ENCODE measurements at places on chromosomes 12 and 14. TPM values are rescaled to one million over a fixed set of nuclear protein-coding genes. Genes with fewer than 3 reads are reported as not detected.

Gene PPFIA2
- total RNA-seq: 1.2 TPM

- peaks cover 25% of the 10 kb centered on the region for H3K36me3 ChIP-seq
- no peaks in the 10 kb centered on the region for H3K27me3 ChIP-seq
- H3K4me1 ChIP-seq: peaks cover 14% of the 10 kb centered on the region
Measured at GRCh38 chr12:121778567-121779421, 14.7 kb downstream of the RHOF start.

Gene TAS2R8
- total RNA-seq: not detected

GRCh38 chr12:105912882-105913678 lies 225.7 kb downstream of the NUAK1 start:
- no peaks in the 10 kb centered on the region for H3K27me3 ChIP-seq
- no peaks in the 10 kb centered on the region for H3K4me1 ChIP-seq
- H3K27ac ChIP-seq: no peak overlapping the region
- no peak for DNase-seq
- H3K36me3 ChIP-seq: no peaks in the 10 kb centered on the region

- no peaks in the 10 kb centered on the region for H3K4me1 ChIP-seq
- H3K27me3 ChIP-seq: no peaks in the 10 kb centered on the region
- no peak overlapping the region for H3K4me3 ChIP-seq
- no peaks in the 10 kb centered on the region for H3K36me3 ChIP-seq
- no peak for DNase-seq
Measured at GRCh38 chr14:98966475-98967162, 305.4 kb downstream of the BCL11B start.

DNA sequence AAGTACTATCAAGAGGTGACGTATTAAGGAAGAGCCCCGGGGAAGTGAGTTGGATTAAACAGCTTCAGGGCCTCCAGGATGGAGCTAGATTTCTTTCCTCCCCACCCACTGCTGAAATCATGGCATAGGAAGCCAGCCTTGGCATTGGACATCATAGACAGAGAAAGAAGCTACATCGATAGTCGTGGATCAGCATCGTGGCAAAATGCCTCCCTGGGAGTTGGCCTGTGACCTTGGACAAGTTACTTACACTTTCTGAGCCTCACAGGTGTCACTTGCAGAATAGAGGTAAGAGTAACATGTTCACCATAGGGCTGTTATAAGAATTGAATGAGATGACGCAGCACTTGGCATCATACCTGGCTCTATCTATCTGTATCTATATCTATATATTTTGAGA lies 5.9 kb downstream of the ANKRD33 start:
- no peak overlapping the region for H3K27ac ChIP-seq
- peaks cover 4% of the 10 kb centered on the region for H3K27me3 ChIP-seq
- no peak overlapping the region for H3K4me3 ChIP-seq
- H3K36me3 ChIP-seq: no peaks in the 10 kb centered on the region
- DNase-seq: no peak
- peaks cover 3% of the 10 kb centered on the region for H3K4me1 ChIP-seq

Gene TSPAN8
- 0.48 TPM for total RNA-seq

Gene BEGAIN
- 1.0 TPM for total RNA-seq

DNA sequence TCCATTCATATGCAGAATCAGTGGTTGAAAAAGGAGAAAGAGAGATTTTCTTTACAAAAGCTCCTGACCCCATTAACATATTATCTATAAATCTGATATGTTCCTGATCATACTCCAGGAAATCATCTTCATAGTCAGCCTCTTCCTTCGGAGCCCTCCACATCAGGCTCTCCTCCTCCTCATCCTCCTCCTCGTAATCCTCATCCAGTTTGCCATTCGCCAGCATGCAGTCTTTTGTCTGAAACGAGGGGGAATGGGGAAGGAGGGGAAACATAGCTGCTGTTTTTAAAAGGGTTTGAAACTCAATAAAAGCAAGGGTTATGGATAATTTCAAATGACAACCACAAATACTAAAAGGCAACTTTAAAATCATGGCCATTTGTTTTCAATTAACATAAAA lies 60.9 kb downstream of the DICER1 start:
- H3K27me3 ChIP-seq: no peaks in the 10 kb centered on the region
- peaks cover 61% of the 10 kb centered on the region for H3K36me3 ChIP-seq
- H3K4me1 ChIP-seq: no peaks in the 10 kb centered on the region
- peak overlapping the region; percentile 58 for H3K27ac ChIP-seq
- no peak for DNase-seq

- no peak overlapping the region for H3K4me3 ChIP-seq
- H3K27ac ChIP-seq: no peak overlapping the region
- H3K36me3 ChIP-seq: no peaks in the 10 kb centered on the region
- no peak for DNase-seq
Measured at GRCh38 chr12:6231359-6232268, 31.4 kb downstream of the CD9 start.

Gene RFC5
- total RNA-seq: 51.7 TPM

GRCh38 chr14:103030741-103031565 lies 26.4 kb downstream of the CDC42BPB start:
- no peak overlapping the region for H3K4me3 ChIP-seq
- no peak for DNase-seq
- no peak overlapping the region for H3K27ac ChIP-seq
- H3K27me3 ChIP-seq: no peaks in the 10 kb centered on the region
- no peaks in the 10 kb centered on the region for H3K4me1 ChIP-seq

DNA sequence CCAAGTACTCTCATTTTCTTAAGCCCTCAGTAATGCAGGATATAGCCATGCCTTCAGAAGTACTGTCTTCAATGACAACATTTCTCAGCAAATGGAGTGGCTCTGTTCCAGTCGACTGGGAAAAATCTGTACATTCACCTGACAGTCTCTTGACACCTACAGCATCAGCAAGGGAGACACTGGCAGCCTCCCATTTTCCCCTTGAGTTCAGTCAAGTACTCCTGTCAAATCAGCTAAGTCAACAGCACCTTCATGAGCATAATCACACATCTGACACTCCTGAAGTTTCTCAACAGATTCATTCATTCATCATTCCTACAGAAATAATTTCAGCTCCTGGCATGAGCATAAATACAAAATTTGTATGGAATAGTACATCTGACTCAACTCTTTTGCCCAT lies 46.1 kb downstream of the INTS13 start:
- no peaks in the 10 kb centered on the region for H3K36me3 ChIP-seq
- no peak for DNase-seq
- H3K27ac ChIP-seq: no peak overlapping the region
- H3K4me3 ChIP-seq: no peak overlapping the region
- no peaks in the 10 kb centered on the region for H3K27me3 ChIP-seq
- H3K4me1 ChIP-seq: no peaks in the 10 kb centered on the region

DNA sequence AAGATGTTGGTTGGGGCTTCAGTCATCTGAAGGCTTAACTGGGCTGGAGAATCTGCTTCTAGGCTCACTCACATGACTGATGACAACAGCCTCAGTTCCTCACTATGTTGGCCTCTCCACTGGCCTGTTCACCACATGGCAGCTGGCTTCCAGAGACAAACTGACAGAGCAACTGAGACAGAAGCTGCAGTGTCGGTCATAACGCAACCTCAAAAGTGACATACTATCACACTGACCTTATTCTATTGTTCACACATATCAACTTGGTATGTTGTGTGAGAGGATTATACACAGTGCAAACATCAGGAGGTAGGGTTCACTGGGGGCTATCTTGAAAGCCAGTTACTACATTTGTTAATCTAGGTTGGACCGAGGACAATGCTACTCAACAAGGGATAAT lies 92.9 kb downstream of the PAWR start:
- no peaks in the 10 kb centered on the region for H3K27me3 ChIP-seq
- peak overlapping the region; percentile 4 for H3K4me3 ChIP-seq
- peaks cover 19% of the 10 kb centered on the region for H3K36me3 ChIP-seq

DNA sequence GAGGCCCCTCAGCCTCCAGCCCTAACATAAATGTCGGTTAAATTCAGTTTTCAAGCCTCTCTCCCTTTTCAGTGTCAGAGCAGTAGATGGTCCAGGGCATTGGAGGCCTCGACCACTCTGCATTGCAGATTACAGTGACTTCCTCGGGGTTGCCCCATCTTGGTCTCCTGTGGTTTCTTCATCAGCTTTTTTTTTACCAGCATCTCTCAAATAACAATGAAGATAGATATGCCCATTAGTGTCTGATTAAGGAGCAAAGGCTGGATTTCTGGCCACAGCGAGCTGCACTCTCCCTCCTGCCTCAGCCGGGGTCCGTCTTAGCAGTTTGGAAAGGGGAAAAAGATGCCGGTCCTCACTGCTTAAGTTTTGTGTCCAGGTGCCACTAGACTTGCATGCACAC lies 49.7 kb downstream of the C14orf132 start:
- DNase-seq: no peak
- H3K36me3 ChIP-seq: peaks cover 10% of the 10 kb centered on the region
- no peaks in the 10 kb centered on the region for H3K4me1 ChIP-seq
